Activated naive CD4-positive, alpha-beta T cell (primary cell): ENCODE measurements at places on chromosomes 1 and 21.

DNA sequence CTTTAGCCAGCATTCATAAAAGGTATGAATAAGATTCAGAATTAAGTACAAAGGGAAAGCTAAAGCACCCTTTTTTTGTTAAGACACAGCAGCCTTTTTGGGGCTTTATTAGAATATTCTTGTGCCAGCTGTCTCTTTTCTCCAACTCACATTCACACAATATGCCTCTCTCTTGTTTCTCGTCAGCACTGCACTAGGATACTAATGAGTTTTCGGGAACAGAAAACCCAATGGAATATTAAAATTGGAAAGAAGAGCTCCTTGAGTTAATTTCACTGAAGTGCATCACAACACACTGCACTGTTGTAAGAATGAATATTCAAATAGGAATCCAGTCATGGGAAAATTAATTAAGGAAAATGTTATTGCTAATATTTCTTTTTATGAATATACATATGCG is 410.4 kb upstream of the BEND5 start:
- no peak for DNase-seq

- DNase-seq = no peak
Measured at GRCh38 chr1:70554341-70554740, 143.3 kb downstream of the CTH start.

DNA sequence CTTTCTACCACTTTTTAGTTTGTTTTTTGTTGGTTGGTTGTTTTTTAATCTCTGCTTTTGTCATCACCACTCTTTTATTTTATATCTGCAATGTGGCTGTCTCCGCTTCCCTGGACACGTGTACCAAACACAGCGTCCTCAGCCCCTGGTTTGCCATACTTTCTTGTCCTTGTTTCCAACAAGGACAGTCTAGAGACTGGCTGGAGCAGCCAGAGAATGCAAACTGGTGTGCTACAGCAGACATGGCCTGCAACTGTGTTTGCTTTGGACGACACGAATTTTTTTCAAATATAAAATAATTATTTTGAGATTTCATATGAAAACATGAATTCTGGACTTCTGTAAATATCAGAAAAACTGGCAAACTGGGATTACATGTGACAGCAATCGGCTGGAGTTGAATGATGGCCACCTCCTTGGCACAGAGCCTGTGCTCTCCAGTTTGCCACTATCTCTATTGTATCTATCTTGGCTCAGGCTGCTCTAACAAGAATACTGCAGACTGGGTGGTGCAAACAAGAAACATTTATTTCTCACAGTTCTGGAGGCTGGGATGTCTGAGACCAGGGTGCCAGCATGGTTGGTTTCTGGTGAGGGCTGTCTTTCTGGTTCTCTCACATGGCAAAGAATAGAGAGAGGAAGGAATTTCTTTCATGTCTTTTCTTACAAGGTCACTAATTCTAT is 34.6 kb upstream of the POU2F1 start:
- no peak for DNase-seq

DNA sequence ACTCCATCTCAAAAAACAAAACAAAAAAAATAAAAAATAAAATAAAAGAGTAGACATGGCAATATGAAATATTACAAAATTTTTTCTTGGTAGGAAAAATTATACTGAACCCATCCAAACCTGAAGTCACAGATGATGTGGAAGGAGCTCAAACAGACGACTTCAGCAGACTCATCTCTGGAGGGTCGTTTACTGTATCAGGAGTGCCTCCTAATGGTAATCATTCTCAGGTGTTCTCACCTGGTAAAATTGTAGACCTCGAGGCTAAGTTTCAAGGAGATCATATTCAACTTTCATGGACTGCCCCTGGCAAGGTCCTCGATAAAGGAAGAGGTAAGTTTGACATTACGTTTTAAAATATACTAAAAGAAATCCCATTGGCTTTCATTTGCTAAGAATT is 54.3 kb upstream of the SH3GLB1 start:
- DNase-seq = no peak

DNA sequence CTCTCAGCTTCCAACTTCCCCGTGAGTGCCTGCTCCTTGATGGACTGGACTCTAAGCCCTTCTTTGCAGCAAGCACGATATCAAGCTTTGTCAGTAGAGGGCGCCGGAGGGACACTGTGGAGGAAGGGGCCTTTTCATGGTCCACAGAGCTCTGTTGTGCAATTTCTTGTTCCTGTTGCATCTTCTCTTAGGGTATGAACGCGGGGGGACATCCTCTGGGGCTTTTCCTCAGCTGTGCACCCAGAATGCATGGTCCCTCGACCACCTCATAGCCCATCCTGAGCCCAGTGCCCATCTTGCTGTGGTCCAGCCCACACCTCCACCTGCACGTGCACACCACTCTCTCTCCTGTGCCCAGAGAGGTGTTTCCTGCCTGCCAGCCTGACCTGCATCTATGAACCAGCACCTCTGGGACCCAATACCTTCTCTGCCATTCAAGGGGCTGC is 556.8 kb downstream of the PTPRU start:
- DNase-seq = peak; percentile 26

DNA sequence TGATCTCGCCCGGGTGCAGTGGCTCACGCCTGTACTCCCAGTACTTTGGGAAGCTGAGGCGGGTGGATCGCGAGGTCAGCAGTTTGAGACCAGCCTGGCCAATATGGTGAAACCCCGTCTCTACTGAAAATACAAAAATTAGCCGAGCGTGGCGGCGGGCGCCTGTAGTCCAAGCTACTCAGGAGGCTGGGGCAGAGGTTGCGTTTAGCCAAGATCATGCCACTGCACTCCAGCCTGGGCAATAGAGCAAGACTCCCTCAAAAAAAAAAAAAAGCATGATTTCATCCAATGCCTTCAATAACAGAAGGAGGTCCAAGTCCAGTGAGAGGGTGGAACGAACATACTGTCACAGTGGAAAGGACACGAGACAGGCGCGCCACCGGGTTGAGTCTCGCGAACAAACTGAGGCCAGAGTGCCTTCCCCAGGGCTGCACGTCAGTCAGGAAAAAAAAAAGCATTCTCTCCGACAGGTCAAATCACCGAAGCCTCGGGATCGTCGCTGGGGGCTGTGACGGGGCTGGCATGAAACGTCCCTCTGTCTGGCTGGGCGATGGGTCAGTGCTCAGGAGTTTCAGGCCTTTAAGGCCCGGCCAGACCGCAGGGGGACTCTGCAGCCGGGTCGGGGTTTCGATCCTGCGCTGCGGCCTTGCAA is 8.4 kb upstream of the CROCC start:
- no peak for DNase-seq

- DNase-seq = peak; percentile 66
Measured at GRCh38 chr1:111222308-111223125, 5.0 kb upstream of the CHI3L2 start.

GRCh38 chr1:35851132-35851869 is 31.7 kb upstream of the AGO1 start:
- no peak for DNase-seq

DNA sequence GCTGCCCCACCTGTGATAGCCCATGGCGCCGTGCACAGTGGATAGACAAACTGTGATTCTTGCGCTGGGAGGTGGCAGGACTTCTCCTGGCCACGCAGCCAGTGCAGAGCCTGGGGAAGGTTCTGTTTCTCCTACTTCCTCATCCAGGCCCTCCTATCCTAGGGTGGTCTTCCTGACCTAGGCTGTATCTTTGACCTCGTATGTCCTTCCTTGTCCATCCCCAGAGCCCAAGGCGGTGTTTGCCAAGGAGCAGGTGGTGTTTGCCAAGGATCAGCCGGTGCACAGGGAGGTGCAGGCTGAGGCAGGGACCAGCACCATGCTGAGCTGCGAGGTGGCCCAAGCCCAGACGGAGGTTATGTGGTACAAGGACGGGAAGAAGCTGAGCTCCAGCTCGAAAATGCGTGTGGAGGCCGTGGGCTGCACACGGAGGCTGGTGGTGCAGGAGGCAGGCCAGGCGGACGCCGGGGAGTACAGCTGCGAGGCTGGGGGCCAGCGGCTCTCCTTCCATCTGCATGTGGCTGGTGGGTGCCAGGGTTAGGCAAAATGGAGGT is 63.9 kb downstream of the OBSCN start:
- DNase-seq = no peak

DNA sequence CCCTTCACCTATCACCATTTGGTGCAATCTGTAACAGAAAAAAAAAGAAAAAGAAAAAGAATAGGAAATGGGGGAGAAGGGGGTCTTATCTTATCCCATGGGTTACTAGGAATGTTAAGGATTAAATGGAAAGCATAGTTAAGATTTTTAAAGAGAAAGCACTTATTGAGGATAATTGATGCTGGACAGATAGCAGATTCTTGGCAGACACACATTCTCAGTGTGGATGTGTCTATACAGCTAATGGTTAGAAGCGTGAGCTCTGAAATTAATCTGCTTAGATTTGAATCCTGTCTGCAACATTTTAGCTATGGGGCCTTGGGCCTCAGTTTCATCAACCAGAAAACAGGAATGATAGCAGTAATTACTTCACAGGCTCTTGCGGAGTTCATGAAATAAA is 67.1 kb downstream of the SSBP3 start:
- no peak for DNase-seq

- no peak for DNase-seq
Measured at GRCh38 chr1:66276218-66276617, 257.7 kb upstream of the SGIP1 start.

DNA sequence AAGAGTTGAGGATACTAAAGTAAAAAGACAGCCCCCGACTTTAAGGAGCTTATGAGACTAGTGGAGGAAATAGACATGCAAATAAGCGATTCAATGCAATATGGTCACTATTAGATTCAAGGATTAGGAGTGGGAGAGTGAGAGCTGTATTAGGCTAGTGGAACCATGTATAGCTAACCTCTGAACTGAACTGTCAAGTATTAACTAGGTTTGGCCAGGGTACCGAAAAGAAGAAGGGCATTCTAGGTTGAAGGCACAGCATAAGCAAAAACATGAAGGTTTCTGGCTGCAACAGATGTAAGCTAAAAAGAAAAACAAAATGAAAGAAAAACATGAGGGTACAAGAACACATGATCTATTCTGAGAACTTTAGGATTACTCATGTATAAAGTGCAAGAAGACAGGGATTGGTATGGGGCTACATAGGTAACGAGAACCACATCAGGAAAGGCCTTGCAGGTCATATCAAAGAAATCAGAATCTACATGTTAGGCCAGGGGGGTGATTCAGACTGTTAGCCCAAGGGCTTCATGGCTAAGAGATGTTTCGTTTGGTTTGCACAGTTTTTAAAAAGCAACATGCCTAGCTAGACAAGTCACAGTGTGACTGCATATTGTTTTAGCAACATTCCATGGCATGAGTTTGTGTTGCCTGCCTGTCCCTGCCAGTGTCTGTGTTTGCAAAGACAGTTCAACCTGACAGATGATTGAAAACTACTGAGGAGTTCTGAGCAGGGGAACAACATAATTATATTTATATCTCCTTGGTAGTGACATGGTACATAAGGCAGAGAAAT is 54.4 kb upstream of the HAO2 start:
- no peak for DNase-seq

DNA sequence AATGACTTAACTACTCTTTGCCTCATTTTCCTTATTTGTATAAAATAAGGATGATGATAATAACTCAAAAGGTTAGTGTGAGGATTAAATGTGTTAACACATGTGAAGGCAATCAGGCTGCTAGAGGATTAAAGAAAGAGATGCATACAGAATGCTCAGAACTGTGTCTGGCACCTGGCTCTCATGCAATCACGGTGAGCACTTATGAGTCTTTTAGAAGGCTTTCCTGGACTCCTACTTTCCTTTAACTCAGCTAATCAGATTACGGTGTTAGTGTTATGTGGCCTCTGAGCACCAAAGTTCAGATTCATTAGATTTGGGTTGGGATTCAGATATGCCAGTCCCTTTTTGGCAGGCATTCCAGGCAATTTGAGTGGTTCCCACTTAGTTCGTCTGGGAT is 311.6 kb upstream of the USP24 start:
- DNase-seq = no peak

DNA sequence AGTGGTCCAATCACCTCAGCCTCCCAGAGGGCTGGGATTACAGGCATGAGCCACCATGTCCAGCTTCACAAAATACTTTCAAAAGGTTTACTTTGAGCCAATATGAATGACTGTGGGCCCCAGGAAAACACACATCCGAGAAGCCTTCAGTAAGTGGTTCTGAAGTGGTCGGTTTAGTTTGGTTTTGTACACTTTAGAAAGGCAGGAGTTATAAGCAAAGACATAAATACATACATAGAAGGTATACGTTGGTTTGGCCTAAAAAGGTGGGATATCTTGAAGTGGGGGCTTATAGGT is 3.2 kb upstream of the MIB2 start:
- no peak for DNase-seq

GRCh38 chr1:30816211-30817076 is 58.9 kb upstream of the LAPTM5 start:
- no peak for DNase-seq

DNA sequence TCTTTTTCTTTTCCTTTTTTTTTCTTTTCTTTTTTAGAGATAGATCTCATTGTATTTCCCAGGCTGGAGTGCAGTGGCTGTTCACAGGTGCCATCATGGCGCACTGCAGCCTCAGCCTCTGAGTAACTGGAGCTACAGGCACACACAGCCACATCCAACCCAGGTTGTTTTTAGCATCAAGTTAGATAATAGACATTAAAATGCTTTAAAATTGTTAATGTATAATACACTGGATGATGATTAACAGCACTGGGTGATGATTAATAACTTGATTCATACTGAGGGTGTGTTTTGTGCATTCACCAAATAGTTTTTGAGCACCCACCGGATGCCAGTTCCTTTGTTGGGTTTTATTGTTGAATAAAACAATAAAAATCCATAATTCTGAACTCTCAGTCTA is 75.2 kb downstream of the BEND5 start:
- no peak for DNase-seq

DNA sequence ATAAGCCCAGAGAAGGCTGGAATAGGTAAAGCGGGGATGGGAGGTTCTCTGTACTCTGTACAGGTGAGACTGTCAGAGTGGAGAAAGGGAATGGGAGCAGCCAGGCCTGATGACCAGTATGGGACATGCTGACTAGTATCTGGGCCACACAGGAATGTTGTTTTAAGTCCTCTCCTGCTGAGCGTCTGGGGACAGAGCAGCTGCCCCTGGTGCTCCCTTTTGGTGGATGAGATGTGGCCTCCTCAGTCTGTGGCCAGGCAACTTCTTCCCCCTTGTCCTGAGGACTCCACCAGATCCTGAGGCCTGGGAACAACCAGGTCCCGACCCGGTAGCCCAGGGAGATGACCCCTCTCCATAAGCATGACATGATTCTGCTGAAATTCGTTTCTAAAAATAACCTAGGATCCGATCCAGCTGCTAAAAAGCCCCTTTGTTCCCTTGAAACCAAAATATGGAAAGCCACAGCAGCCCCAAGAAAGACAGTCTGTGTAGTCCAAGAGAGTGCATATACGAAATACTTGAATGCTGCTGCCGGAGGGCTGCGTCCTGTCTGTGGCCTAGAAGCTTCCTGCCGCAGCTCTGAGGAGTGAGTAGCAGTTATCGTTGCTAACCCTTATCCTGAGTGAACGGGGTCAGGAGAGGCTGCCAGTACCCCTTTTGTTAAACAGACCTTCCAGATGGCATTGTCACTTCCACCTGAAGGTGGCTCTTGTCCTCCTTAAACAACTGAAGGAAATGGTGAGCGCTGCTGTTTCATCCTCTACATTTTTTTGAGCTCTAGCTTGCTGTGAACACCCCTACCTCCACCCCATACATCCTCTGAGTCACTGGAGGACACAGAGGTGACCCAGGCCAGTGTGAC is 47.1 kb downstream of the ATP2B4 start:
- DNase-seq = peak; percentile 44

GRCh38 chr1:20771780-20772179 is 15.3 kb downstream of the HP1BP3 start:
- no peak for DNase-seq
